ENCODE measurements at places on chromosomes 1 and 21.
A peak's percentile ranks its signal among the peaks of the same experiment; 100 is the strongest.

GRCh38 chr1:228849011-228849541 lies 113.8 kb downstream of the RHOU start:
- no peak for DNase-seq

DNA sequence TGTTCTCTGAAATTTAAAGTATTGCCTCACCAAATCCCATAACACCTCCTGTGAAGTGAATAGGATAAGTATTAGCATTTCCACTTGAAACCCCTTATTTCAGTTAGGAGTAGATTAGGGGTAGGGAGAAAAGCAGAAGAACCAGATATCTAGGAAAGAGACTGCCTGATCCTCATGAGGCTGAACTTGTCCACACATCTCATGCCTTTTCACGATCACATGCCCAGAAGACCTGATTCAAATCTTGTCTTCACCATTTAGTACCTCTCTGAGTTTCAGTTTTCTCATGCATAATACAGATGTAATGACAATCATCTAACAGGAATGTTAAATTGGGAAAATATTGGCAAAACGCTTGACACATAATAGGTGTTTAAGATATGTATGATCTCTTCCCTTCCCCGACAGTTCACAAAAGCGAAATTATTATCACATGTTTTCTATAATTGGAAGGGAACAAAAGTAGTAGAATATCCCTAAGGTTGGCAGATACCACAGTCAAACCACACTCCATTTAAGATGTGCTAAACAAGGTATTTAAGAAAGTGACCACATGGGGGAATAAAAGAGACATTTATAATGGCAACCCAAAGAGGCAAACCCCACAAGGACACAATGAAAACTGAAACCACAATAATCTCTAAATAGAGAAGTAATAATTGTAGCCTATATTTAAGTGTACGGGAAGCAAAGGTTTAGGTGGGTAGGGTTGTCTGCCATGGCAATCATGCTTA lies 25.2 kb downstream of the GFI1 start:
- no peak for DNase-seq

DNA sequence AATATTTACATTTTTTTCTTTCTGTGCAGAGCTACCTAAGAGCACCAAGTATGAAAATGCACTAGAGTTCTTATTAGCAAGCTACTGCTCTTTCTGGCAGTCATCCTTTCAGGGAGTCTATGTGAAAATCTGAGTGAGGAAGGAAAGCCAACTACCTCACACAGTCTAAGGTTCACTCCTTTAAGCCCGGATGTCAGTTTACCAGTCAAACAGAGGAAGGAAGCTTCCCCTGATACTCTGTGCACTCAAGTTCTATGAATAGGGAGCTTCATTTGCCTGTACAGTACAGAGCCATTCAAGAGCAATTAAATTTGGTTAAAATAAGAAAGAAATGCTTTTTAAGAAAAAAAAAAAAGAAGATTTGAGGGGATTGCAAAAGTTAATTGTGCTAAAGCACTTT lies 6.9 kb downstream of the COL11A1 start:
- DNase-seq = no peak

DNA sequence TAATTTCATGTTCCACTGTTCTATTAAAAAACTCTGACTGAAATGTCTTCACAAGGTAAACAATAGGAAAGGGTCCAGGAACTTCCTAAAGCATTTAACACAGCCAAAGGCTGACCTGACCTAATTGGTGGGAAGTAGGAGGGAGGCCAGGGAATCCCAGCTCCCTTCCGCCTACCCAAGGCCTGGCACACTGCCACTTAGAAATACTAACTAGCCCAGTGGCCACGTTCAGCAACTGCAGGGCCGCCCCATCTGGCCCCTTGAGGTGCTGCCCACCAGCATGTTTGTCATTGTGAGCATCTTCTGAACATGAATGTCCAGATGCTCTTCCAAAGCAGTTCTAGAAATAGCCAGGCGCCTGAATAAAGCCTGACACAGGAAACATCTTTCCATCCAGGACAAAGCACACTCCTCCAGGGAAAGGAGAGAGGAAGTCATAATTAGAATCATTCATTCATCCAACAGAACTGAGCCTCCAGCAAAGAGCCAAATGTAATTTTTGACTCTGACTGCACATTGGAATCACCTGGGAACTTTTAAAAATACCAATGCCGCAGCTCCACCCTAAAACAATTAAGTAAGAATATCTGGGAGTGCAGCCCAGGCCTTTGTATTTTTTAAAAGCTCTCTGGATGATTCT lies 44.6 kb upstream of the BCL9 start:
- peak; percentile 59 for DNase-seq

- no peak for DNase-seq
These were observed 519.9 kb downstream of the SMYD3 start for GRCh38 chr1:245987219-245987545.

- DNase-seq = peak; percentile 75
These were observed 2.3 kb upstream of the MXRA8 start for GRCh38 chr1:1360506-1361169.

- no peak for DNase-seq
These were observed 212.8 kb downstream of the FMN2 start for GRCh38 chr1:240304466-240304865.

DNA sequence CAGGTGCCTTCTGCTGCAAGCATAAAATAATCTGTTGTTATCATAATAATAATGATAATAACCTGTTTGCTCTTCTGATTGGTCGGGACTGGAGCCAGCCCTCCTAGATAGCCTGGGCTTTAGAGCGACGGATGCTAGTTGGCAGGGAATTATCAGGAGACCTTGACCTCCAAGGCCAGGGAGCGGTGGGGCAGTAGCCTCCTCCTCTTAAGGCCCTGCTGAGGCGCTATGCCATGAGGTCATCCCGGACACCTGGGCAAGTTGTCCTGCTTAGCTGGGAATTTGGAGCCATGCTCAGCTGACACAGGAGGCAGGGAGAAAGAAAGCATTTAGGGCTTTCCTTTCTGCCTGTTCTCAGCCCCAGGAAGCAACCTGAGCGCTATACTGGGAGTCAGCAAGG lies 15.6 kb downstream of the C1orf115 start:
- DNase-seq = no peak

GRCh38 chr1:61051719-61052394 lies 30.5 kb upstream of the NFIA start:
- peak; percentile 74 for DNase-seq

DNA sequence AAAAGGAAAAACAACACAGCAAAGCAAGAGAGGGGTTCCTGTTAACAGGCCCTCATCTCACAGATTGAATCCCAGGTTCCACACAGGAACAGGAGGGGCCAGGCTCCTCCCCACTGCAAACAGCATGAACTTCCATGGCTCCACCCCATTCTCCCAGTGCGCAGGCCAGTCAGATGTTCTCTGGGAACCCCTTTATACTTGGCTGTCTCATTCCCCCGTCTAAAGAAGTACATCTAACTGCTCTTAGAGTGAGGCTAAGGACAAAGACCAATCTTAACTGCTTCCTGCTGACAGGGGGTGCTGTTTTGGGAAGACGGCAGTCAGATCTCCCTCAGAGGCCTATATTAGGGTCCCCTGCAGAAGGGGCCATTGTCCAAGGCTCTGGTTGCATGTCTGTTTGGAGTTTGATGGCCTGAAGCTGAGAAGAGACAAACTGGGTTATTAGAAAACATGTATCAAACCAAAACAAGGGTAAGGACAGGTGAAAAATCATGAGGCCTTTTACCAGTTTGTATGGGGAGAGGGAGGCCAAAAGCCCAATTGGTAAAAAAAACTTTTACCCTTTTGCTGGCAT lies 10.5 kb upstream of the NASP start:
- DNase-seq = no peak

DNA sequence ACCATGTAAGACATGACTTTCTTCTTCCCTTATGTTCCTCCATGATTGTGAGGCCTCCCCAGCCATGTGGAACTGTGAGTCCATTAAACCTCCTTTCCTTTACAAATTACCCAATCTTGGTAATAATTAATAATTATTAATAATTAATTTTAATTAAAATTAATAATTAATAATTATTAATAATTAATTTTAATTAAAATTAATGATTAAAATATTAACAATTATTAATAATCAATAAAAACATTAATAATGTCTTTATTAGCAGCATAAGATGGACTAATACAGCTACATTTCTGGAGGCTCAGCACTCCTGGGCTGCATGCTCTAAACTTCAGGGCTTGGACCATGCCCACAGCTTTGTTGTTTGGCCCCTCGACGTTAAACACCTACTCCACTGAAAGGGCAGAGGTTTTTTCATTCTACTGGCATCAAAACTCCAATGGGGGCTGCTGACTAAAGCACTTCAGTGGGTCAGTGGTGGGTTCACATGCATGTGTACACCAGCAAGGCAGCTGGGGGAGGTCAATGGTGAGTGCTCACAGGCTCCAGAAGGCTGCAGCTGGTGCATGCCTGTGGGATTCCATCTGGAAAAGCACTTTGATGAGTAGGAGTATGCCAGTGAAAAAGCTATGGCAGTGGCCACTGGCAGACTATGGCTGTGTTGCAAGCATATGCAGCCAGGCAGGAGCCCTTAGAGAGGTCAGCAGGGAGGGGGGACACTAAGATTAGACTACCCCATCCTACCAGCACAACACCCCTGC lies 561.3 kb downstream of the NCAM2 start:
- no peak for DNase-seq

- DNase-seq = no peak
These were observed 1125.3 kb upstream of the ADGRL2 start for GRCh38 chr1:80675454-80675853.

GRCh38 chr1:172895761-172896160 lies 155.0 kb downstream of the TNFSF18 start:
- no peak for DNase-seq

DNA sequence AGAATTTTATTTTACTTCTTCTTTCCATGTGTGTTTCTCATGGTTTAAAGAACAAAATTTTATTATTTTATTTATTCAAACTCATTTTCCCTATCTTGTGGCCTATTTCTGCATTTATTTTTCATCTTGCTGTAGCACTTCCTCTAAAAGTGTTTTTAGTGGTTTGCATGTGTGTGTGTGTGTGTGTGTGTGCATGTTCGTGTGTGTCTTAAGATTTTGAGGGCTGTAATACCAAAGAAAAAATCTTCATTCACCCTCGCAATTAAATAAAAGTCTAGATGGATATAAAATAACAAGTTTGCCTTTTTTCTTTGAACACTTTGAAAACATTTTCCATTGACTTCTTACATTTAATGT lies 24.6 kb upstream of the FCRL3 start:
- no peak for DNase-seq

DNA sequence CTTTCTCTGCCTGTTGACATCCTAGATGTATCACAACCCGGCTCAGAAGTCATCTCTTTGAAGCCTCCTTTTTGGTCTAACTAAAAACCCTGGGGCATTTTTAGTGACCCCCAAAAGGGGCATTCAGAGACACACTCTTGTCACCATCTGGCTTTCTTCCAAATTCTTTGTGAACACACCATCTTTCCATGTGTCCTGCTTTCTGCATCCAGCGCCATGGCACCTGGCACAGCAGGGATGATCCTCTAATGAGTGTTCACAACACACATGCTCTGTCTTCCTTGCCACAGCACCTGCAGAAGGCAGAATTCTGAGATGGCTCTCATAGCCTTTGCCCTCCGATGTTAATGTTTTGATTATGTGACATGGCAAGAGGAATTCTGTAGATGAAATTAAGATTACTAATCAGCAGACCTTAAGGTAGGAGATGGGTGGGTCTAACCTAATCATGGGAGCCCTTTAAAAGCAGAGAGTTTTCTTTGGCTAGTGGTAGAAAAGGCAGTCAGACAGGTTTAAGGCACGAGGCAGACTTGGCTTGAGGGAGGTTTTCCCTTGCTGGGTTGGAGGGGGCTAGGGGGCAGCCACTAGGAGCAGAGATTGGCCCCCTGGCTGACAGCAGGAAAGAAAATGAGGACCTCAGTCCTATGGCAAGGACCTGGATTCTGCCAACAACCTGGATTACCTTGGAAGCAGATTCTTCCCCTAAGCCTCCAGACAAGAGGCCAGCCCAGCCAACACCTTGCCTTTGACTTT lies 4.9 kb upstream of the TMEM61 start:
- no peak for DNase-seq

GRCh38 chr1:214216779-214217178 lies 64.2 kb upstream of the SMYD2 start:
- DNase-seq = no peak

DNA sequence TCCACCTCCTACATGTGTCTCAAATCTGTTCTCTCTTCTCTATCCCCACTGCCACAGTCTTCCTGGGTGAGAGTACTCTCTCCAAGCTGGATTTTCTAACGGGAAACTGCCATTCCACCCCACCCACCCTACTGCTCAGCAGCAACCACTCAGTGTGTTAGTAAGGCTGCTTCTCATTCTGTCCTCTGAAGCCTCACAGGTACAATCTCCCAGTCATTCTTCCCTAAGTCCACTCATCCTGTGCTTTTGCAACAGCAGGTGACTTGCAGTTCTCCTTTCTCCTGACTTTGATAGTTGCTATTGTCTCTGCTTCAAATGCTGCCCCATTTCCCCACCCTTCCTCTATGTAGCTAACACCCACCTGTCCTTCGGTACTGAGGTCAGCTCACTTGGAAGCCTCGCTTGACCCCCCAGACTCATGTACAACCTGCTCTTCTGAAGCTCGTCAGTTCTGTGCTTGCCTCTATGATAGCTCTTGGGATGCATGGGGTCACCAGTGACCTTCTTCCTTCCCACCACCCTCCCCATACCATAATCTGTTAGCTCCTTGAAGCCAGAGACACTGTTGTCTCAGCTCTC lies 188.9 kb downstream of the RRAGC start:
- no peak for DNase-seq

- DNase-seq = no peak
These were observed 70.6 kb downstream of the CLSTN1 start for GRCh38 chr1:9753121-9753531.

DNA sequence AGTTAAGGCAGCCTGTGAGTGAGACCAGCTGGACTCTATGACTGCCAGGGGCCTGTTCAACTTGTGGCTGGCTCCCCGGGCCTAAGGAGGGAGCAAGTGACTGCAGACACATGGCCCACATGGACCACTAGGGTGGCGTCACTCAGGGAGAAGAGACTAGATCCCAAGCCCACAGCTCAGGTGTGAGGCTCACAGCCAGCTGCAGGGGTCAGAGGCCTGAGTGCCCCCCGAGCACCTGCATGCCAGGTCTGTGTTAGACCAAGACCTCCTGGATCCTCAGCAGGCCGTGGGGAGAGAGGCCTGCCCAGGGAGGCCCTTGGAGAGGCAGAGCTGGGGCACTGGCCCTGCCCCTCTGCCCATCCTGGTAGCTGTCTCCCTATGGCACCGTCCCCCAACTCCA lies 142.4 kb upstream of the RUNX3 start:
- DNase-seq = no peak

DNA sequence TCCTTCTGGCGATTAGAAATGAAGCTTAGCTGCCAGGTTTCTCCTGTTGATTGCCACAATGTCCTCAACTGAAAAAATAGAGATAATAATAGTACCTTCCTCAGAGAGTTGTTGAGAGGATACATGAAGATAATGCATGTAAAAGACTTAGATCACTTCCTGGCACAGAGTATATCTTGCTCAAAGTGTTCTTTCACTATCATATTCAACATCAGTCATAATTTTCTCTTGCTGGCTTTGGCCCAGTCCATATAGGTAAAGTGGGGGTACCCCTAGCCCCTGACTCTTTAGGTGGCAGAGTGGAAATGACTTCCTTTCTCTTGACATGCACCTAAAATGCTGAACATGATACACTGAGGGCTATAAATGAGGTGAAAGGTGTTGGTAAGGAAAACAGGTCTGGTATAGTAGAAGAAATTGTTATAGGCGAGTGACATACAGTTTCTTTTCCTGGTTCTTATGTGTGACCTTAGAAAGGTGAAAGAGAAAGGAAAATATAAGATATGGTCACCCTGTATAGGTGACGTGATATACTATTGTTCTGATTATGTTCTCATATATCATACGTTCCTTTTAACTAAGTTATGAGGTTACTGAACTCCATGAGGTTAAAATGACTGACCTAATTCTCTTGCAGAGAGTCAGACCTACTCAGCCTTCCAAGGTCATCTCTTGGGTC lies 209.9 kb upstream of the DEPDC1 start:
- DNase-seq = no peak

- no peak for DNase-seq
These were observed 91.6 kb downstream of the LRRC8C start for GRCh38 chr1:89724369-89725010.

Data from right forelimb (tissue), 1 donor.